Activated CD8-positive, alpha-beta memory T cell treated with anti-CD3 and anti-CD28 coated beads for 4 hours (primary cell): ENCODE measurements at places on chromosomes 11 and 22.

- no peak for DNase-seq
Measured at GRCh38 chr11:78076733-78077403, 2.8 kb downstream of the NDUFC2 start.

DNA sequence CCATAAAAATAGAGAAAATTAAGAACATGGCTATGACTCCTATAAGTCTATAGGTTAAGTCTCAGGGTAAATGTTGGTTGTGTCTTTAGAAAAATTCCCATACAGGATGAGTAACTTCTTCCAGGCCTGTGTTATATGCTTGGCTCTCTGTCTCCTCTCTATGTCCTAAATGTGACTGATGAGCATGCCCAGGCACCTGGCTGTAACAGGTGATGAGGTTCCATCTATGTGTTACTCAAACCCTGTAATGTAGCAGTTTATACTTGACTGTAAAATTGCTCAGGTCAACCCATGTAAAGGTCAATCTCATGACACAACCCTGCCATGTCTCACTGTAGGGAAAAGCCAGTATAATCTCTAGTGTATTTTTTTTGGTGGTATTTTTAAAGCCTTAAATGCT lies 69.5 kb downstream of the PARVA start:
- no peak for DNase-seq

DNA sequence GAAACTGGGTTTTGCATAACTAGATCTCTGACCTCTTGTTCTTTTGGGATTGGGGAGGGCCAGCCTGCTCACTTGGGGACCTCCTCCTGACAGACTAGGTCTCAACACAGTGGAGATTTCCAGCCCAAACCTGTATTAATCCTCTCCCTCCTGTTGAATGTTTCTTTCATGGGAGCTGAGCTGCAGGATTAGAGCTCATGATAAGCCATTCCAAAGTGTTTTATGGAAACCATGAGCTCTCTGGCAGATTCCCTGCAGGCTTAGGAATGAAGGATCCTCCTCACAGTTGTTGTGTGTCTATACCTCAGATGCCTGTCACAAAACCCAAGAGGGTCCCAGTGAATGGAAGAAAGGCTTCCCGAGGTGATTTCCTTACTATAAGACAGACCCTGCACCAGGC lies 248.4 kb upstream of the B3GAT1 start:
- no peak for DNase-seq

GRCh38 chr11:10500757-10501684 lies 40.0 kb downstream of the RNF141 start:
- no peak for DNase-seq

DNA sequence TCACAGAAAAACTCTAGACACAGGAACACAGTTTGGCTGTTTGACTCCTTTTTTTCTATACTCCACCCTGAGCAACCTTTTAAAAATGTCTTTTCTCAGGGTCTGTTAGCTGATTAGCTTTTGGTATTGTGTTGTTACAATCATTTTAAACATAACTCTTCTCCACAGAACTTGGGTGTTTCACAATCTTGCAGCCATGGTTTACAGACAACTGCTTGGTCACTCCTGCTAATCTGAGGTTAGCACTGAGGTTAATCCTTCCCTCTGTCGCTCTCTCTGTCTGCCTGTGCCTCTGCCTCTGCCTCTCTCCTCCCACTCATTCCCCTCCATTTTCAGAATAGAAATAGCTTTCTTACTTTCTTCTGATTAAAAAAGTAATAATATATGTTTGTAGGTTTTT lies 62.4 kb upstream of the ZBED5 start:
- no peak for DNase-seq

- DNase-seq: no peak
Measured at GRCh38 chr11:65559535-65559934, 1.4 kb upstream of the LTBP3 start.

DNA sequence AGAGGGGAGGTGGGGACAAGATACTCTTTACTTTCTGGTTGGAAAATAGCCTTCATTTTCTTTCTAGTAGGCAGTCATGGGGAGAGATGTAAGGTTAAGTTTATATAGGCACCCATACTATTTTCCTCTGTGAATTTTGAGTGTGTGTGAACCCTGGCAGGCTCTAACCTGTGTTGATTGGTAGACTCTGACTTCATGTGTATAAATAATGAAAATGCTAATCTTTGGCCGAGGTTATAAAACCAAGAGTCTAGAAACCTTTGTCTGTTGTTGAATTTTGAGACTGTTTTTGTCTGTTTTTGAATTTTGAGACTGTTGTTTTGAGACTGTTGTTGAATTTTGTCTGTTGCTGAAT lies 14.0 kb downstream of the TRIM44 start:
- no peak for DNase-seq

DNA sequence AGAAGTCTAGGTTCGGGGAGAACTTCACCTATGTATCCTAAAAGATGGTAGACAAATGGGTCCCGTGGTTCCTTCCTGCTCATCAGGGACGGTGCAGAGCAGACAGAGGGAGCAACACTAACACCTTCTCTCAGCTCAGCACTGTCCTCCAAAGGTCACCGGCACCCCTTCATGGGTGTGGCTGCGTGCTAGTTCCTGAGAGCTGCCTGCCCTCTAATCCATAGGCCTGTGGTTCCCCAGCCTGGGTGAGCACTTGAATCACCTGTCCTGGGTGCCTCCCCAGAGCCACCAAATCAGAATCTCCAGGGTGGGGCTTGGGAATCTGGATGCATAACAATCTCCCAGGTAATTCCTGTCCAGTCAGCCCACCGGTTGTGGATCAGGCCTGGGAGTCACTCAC lies 113.9 kb upstream of the TMEM45B start:
- DNase-seq: no peak

DNA sequence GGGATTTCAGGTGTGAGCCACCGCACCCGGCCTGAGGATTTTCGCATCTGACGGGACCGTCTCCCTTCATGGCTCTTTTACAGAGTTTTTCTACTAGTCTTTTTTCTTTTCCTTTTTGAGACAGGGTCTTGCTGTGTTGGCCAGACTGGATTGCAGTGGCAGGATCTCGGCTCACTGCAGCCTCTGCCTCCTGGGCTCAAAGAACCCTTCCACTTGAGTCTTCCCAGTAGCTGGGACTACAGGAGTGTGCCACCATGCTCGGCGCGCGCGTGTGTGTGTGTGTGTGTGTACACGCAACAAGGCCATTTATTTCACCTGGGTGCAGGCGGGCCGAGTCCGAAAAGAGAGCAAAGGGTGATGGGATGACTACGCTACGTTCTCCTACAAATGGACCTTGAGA lies 10.9 kb downstream of the SERHL2 start:
- DNase-seq: no peak

- DNase-seq: no peak
Measured at GRCh38 chr11:20676658-20677057, 7.3 kb downstream of the NELL1 start.

DNA sequence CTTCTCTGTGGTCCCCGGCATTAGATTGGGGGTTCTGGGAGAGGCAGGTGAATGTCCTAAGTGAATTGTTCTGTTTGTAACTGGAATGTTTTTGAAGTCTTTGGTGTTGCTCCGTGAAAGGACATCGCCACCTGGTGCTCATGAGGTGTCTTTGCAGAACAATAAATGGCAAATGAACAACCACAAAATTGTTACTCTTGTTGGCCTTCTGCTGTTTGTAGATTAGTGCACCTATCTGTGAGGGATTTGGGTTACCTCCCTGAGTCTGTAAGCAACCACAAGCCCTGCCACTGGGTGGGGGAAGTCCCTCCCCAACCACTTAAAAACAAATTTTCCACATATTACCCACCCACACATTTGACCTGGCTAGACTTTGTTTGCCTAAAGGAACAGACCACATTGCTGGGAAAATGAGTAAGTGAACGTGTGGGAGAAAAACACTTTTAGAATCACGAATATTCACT lies 4.7 kb downstream of the MPEG1 start:
- DNase-seq: peak; percentile 37

GRCh38 chr11:132587716-132588115 lies 944.6 kb downstream of the OPCML start:
- DNase-seq: no peak

DNA sequence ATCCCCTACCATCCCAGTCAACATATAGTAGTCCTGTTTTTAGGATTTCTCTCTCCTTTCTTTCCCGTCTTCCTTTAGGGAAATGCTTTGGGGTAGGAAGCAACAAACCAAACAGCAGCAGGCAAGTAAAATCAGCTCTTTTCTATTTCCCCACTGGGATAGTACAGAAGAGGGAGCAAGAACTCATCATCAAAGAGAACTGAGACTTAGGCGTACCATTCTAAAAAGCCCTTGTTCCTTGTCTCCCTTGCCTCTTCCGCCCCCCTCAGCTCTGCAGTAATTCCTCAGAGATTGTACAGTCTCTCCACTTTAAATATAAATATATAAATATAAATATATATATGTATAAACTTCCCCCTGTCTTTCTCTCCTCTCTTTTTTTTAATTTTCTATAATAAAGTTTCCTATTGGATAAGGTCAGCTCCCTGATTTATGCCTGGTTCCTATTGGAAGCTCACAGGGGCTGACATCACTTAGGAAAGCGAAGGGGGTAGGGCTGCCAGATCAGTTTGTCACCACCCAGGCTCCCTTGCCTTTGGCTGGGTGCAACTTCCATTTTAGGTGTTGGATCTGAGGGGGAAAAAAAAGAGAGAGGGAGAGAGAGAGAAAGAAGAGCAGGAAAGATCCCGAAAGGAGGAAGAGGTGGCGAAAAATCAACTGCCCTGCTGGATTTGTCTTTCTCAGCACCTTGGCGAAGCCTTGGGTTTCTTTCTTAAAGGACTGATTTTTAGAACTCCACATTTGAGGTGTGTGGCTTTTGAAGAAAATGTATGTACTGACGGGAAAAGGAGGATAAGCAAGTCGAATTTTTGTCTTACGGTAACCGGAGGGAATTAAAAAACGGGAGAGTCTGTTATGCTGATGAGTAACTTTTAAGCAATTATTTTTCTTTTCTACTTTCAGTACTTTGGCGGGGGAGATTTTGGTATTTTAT lies at the start of gene CTNND1:
Gene CTNND1 (plus strand): TSS at position 502 of the 934 bp plus-strand sequence. CDS start 29,677 bp downstream, outside the sequence.
- DNase-seq: no peak

DNA sequence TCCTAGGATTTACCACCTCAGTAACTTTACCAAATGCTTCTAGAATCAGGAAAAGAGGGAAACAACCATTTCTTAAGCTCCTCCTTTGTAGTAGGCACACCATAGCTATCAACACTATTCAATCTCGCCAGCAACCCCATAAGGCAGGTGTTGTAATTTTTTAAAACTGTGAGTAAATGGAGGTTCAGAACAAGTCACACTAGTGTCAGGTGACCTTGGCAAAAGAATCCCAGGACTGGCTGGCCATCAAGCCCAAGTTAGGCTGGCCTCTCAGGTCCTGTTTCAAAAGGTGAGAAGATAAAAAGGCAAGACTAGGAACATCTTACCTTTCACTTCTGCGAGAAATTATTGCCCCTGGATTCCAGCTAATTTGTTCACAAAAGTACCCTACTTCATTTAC lies 713 bp downstream of the TOP3B start:
- DNase-seq: no peak
